Activated CD8-positive, alpha-beta memory T cell treated with anti-CD3 and anti-CD28 coated beads for 1 hour (primary cell): ENCODE measurements at places on chromosomes 2 and 18.

- no peak for DNase-seq
Observed at GRCh38 chr2:69704446-69704845, 37.5 kb upstream of the ANXA4 start.

DNA sequence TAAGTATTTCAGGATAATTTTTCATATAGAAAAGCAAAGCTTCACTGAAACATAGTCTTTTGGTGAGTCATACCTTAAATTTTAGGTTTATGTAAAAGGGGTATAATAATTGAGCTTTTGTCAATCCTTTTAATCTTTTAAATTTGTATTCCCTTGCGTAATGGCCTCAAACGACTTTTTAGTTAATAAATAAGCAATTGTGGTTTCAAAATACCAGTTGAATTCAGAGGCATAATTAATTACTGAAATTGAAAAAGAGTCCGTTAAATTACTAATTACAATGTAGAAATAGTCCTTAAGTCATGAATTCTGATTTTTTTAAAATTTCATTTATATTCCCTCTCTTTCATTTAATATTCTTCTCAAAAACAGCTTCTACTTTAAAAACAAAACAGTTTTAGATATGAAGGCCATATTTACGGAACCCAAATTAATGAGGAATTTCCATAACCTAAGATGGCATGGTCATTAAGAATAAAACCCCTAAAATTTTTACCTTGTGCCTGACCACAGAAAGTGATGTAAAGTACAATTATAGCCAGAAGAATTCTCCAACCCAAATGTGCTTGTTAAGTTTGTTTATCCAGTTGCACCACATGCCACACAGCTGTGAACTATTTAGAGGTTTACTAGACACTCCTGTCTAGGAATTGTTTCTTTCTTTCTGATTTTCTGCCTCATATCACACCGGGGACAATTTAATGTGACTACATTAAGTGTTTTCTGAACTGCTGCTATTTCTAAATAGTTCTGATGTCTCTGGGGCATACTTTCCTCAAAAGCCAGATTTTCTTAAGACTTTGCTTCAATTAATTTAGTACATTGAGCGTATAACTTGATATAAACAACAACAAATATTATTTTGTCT is 60.7 kb upstream of the ITGA4 start:
- no peak for DNase-seq

- no peak for DNase-seq
Observed at GRCh38 chr18:8722946-8723820, 17.8 kb downstream of the MTCL1 start.

DNA sequence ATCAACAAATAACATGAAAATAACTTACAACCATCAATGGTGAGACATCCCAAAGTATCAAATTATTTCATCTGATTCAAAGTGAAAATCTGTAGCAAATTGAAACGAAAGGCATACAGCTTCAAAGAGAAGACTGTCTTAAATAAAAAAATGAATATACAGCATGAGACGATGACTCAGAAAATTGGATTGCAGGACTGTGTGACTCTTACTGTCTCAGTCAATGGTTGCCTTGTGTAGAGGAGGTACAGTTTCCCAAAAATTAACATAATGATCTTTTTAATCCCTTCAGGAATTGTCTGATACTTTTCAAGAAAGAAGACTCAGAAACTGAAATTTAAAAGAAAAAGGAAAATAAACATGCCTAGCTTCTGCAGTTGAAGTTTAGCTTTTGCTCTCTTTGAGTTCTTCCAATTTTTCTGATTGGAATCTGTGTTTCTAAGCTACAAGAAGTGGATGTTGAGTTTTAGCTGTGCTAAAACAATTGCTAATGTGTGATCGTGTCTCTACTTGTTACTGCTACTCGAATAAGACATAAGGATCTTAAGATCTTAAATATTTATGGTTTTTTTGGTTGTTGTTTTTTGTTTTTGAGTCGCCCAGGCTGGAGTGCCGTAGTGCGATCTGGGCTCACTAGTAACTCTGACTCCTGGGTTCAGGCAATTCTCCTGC is 41.1 kb upstream of the EPB41L3 start:
- DNase-seq, result no peak

GRCh38 chr18:33828949-33829348 is 250.9 kb downstream of the ASXL3 start:
- no peak for DNase-seq

GRCh38 chr2:127431408-127432023 is 13.3 kb downstream of the PROC start:
- DNase-seq, result no peak

GRCh38 chr18:74082742-74083556 is 64.7 kb downstream of the FBXO15 start:
- DNase-seq, result no peak

GRCh38 chr2:190853531-190854383 is 26.9 kb upstream of the GLS start:
- no peak for DNase-seq

GRCh38 chr2:127086990-127087790 is 19.8 kb downstream of the BIN1 start:
- DNase-seq, result no peak

GRCh38 chr2:105596411-105596921 is 148.2 kb upstream of the NCK2 start:
- no peak for DNase-seq

- no peak for DNase-seq
Observed at GRCh38 chr2:139721411-139721995, 941.3 kb upstream of the NXPH2 start.

- DNase-seq, result no peak
Observed at GRCh38 chr18:25038261-25038660, 313.7 kb downstream of the ZNF521 start.

DNA sequence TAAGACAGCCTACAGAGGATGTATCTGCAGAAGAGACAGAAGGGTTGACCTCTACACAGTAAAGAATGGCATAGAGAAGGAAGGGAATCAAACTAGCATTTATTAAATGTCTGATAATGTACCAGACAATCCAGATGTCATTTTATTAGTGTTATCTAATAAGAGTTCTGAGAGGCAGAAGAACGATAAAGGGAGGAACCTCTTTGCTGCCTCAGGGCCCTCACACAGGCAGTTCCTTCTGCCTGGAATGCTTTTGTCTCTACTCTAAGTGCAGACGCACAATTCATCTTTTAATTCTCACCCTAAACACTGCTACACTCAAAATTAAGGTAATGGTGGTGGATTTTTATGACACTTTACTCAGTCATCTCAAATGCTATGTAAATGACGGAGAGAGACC is 64.5 kb downstream of the LRPPRC start:
- no peak for DNase-seq

DNA sequence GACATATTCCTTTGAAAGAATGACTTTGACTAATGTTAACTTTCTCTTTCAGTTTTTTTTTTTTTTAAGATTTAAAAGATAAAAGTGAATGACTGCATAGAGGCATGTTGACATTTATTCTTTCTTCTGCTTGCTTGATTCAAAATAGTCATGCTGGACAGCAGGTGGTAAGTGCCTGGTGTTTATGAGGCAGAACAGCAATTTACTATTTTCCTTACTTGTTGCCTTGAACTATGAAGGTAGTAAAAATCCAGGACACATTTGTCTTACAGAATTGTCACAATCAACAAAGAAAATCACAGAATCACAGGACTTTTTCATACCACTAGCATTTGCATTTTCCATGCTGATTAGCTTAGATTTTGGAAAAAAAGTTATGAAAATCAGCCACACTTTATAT is 388.3 kb downstream of the CTNNA2 start:
- no peak for DNase-seq

GRCh38 chr18:36307513-36307912 is 10.0 kb downstream of the FHOD3 start:
- no peak for DNase-seq

- no peak for DNase-seq
Observed at GRCh38 chr18:77077941-77078689, 54.5 kb downstream of the MBP start.

GRCh38 chr2:113124181-113124961 is 3.0 kb upstream of the IL1RN start:
- no peak for DNase-seq

- no peak for DNase-seq
Observed at GRCh38 chr2:105926960-105927678, 182.4 kb downstream of the NCK2 start.

- DNase-seq, result no peak
Observed at GRCh38 chr2:236714080-236714479, 144.5 kb downstream of the ACKR3 start.

DNA sequence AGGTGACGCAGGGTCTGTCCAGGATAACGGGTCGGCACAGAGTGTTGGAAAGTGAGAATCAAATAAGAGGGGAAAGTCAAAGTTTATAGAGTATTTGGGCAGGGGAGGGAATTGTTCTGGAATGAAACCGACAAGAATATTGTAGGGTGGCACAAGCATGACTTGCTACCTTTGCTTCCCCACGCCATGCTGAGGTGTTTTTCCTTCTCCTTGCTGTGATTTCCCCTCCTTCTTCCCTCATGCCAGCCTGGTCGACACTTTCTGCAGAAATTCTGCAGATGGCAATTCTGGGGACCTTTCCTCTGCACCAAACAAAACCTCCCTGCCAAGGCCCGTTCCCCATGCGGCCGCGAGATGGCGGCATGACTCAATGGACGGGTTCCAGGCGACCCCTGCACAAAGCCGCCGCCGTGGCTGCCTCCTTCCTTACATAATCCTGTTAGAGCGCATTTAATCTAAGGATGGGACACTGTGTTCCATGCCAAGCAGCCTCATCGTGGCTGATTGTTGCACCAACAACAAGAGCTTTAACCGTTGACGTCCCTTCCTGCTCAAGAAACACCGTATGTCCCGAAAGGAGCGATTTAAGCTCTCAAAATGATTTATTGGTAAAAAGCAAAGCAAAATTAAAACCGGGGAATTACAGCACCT is at the start of gene MRO:
TSS of gene MRO (minus strand) at position 289 of the 651 bp plus-strand sequence. CDS start 10,616 bp downstream, outside the sequence.
- peak; percentile 69 for DNase-seq

DNA sequence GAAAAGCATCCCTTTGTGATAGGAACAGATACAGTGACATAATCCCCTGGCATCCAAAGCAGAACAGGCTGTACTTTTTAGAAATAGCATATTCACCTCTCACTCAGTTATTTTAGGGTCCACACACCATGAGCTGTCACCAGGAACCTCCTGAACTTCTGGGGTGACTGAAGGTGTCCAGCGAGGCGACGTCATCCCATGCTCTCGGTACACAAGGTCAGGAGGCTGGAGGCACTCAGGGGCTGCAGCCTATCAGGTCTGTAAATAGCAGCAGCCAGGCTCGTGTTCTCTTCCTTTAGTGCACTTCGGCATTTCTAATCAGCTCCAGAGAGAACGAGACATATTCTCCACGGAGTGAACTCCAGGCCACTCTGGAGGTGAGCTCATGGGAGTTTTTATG is 98.3 kb downstream of the GATA6 start:
- no peak for DNase-seq

DNA sequence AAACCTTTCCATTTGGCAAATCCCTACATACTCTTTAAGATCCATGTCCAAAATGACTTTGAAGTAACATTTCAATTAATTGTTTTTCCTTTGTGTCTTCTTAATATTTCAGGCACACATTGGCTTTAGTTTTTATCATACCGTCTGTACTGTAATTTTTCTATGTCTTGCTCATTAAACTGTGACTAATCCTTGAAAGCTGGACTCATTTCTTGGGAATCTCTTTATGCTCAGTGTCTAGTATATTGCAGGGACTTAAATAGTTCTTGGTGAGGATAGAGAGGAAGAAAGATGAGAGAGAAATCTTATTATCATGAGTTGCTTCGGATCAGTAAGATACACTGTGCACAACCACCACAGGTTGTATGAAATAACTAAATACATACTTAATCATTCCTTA is 448.3 kb upstream of the ST6GAL2 start:
- DNase-seq, result no peak

- no peak for DNase-seq
Observed at GRCh38 chr2:224283466-224283965, 118.4 kb downstream of the FAM124B start.

GRCh38 chr2:181780047-181780651 is 99.8 kb upstream of the NEUROD1 start:
- DNase-seq, result no peak

DNA sequence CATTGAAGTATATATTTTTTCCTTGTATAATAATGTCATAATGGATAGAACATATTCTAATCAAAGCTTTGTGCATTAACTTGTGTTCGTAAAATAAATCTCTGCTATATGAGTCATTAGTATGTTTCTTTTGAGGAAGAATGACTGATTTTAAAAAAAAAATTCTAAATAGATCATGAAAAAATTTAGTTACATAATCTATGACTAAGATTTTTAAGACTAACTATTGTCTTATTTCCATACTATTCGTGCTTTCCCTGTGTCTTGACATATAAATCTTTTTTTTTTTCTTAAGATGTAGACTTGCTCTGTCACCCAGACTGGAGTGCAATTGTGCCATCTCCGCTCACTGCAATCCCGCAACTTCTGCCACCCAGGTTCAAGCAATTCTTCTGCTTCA is 226.1 kb downstream of the DSEL start:
- DNase-seq, result no peak

DNA sequence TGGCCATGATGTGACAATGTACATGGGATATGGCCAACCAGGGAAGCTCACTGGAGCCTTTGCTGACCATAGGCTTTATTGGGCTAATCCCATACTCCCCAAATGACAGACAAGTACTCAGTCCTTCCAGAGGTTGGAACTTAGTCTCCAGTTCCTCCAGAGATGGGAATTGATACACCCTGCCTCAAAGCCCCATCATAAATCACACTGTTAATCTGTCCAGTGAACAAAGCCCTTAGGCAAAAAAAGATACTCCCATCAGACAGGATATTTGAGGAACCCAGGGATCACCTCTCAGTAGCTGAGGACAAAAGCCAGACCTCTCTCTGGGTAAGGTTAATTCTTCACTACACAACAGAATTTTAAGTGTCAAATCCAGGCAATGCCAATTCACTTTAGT is 247.5 kb upstream of the CDH20 start:
- no peak for DNase-seq

DNA sequence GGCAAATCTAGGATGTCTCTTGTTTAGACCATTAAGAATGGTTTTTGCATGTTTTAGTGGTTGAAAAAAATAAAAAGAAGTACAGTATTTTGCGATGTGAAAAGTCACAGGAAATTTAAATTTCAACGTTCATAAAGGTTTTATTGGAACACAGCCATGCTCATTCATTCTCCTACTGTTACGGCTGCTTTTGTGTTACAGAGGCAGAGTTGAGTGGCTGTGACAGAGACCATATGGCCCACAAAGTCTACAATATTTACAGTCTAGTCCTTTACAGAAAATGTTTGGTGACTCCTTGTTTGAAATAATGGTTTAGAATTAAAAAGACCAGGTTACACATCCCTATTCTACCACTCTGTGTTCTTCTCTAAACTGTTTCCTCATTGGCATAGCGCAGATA is 48.1 kb downstream of the MYOM1 start:
- no peak for DNase-seq

DNA sequence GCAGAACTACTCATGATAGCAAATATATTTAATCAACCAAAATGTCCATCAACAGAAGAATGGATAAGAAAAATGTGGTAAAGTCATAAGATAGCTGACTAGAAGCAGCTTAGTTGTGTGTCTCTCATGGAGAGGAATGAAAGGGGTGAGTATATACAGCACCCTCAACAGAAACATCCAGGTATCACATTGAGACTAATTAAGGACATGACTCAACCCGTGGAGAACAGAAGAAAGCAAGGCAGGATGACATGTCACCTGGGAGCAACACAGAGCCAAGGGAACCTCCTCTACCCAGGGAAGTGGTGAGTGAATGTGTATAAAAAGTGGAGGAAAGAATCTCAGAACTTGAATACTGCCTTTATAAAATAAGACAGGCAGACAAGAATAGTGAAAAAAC is 1695.0 kb upstream of the CELF4 start:
- no peak for DNase-seq
